ENCODE measurements at places on chromosomes 12 and 14. TPM values are rescaled to one million over a fixed set of nuclear protein-coding genes. Genes with fewer than 3 reads are reported as not detected.

The TAS2R50 gene
- 0.89 TPM for total RNA-seq

DNA sequence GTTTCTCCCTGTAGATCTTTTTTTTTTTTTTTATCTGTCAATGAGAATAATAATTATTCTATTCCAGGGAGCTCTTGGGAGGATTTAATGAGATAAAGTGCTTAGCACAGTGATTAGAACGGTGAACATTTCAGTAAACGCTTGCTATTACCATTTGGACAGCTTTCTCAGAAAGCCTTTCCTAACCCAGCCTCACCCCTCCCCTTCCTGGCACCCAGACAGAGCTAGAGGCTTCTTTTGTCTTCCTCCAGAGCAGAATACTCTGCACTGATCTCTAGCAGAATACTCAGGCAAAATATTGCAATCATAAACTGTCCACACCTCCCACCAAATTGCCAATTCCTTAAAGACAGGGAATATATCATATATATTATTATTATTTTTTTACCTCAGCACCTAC, 66.6 kb downstream of the ERGIC2 start:
- DNase-seq = no peak
- H3K27ac ChIP-seq = no peak overlapping the region
- H3K36me3 ChIP-seq = no peaks in the 10 kb centered on the region
- no peak overlapping the region for H3K4me3 ChIP-seq
- H3K27me3 ChIP-seq = no peaks in the 10 kb centered on the region

GRCh38 chr14:51430079-51430478, 190.0 kb downstream of the TMX1 start:
- no peak for DNase-seq
- peaks cover 32% of the 10 kb centered on the region for H3K4me1 ChIP-seq
- H3K27me3 ChIP-seq = no peaks in the 10 kb centered on the region
- H3K4me3 ChIP-seq = no peak overlapping the region
- no peak overlapping the region for H3K27ac ChIP-seq

DNA sequence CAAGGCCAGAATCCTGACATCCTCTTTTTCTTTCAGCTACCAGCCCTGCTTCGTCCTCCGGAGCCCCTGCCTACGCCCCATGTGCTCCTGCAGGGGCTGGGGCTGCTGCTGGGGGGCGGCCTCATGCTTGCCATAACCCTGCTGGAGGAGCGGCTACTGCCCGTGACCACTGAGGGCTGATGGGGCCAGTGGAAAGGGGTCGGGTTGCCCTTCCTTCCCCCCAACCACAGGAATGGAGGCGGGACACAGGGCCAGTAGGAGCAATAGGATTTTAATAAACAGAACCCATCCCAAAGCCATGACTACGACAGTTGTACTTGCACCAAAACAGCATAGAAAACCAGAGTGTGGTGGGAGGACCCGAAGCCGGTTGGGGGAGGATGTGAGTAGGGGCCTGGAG, 7.7 kb downstream of the SLC39A5 start:
- no peak overlapping the region for H3K4me3 ChIP-seq
- peaks cover 11% of the 10 kb centered on the region for H3K36me3 ChIP-seq
- H3K27me3 ChIP-seq = no peaks in the 10 kb centered on the region
- no peaks in the 10 kb centered on the region for H3K4me1 ChIP-seq
